AG09319 (cell line): ENCODE measurements at places on chromosomes 11 and 22.

DNA sequence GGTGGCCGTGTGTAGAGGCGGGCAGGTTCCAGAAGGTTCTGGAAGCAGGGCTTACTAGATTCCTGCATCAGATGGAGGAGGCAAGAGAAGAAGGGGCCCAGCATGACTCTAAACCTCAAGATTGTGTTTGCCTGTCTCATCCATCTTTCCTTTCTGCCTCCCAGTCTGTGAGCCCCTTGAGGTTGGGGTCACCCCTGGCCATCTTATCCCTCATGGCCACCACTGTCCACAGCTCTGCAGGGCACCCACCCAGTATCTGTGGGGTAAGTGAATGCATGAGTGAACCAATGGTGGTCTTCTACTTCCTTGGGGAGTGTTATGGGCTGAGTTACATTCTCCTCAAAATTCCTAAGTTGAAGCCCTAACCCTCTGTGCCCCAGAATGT, 79.3 kb downstream of the MYEOV start:
- DNase-seq = no peak

GRCh38 chr11:382081-382629, 11.9 kb upstream of the PKP3 start:
- no peak for DNase-seq

DNA sequence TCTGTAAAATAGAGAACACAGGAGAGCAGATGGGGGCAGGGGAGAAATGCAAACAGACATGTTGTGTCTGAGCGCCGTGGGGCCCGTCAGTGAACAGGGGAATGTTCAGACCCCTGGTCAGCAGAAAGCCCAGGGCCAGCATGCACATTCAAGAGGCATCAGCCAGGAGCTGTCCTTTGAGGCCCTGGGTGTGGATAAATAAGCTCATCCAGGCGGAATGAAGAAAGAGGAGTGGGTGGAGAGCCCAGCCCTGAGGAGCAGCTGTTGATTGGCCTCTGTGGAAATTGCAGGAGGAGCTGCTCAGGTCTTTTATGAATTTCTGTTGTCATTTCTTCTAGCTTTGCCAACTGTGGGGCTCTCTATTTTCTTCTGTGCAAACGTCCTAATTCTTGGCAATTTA, 49.7 kb upstream of the CECR2 start:
- no peak for DNase-seq

DNA sequence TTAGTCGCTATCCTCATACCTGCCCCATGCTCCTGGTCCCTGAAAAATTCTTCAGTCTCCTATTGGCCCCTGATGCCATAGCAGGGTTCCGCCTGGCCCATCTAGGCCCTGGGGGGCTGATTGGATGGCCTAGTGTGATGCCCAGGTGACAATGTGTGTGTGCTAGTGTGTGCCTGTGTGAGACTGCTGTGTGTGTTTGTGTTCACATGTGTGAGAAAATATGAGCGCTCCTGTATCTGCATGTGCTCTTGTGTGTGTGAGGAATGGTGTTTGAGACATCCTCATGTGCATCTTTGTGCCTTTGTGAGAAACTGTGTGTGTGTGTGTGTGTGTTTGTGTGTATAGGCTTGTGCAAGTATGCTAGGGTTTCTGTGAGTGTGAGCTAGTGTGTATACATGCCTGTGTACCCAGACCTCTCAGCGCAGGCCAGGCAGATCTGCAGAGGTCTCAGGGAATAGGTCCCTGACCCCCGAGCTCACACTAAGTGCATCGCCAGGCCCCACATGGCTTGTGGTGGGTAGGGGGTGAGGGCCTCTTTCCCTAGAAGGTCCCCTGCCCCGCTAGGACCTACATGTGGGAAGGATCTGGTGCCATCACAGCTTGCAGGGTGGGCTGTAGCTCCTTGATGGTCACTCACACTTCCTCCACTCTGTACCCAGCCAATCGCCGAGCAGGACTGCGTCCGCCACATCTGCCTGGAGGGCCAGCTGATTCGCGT, 64.6 kb downstream of the OTOG start:
- DNase-seq = no peak

GRCh38 chr11:6258571-6259081, 1.0 kb upstream of the CCKBR start:
- DNase-seq = no peak

DNA sequence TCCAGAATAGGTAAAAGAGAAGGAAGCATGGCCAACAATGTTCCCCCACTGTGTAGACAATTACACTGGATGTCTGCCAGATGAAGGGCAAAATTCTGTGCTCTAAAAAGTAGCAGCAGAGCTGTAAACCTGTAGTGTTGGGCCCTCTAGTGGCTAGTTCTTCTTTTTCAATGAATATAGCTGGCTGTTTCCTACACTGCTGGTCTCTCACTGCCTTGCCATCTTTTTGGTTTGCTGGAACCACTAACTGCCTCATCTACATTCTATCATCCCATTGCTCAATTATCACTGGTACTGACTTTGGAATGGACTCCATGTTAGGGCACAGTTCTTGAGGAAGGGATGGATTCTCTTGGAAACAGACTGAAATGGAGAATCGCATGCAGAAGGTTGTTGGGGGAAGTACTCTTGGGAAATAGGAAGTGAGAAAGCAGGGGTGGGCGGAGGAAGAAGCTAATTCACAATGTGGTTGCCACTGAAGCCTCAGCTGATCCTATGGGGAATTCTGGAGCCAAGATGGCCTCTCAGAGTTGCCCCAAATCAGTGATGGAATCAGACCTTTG, 17.9 kb downstream of the KCNE3 start:
- DNase-seq = peak; percentile 54
